Progenitor cell of endocrine pancreas (in vitro differentiated cells): ENCODE measurements at places on chromosomes 1 and 21. TPM values are rescaled to one million over a fixed set of nuclear protein-coding genes. Genes with fewer than 3 reads are reported as not detected.

DNA sequence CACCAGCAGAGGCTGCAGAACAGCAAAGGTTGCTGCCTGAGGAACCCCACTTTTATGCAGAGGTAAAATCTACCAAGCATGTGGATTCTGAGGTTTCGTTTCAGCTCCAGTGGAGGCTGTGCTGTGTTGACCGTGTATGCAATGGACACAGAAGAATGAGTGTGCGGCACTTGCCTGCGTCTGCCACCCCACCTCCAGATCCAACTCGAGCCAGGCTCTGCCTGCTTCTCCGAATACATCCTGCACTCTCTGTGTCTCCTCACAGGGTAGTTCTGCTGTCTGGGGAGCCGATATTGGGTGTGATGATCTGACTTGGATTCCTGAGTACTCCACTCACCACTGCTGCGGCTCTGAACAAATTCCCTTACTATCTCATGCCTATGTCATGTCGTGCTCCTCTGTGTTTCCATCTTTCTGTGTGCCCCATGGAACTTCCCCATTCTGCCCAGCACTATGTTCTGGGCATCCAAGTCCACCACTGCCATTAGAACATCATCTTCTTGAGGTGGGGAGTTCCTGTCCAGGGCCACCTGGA lies 129.8 kb downstream of the SLC45A1 start:
- peak overlapping the region; percentile 65 for H3K27ac ChIP-seq
- H3K4me3 ChIP-seq = no peak overlapping the region
- peaks cover 3% of the 10 kb centered on the region for H3K4me1 ChIP-seq
- H3K27me3 ChIP-seq = no peaks in the 10 kb centered on the region
- DNase-seq = no peak

DNA sequence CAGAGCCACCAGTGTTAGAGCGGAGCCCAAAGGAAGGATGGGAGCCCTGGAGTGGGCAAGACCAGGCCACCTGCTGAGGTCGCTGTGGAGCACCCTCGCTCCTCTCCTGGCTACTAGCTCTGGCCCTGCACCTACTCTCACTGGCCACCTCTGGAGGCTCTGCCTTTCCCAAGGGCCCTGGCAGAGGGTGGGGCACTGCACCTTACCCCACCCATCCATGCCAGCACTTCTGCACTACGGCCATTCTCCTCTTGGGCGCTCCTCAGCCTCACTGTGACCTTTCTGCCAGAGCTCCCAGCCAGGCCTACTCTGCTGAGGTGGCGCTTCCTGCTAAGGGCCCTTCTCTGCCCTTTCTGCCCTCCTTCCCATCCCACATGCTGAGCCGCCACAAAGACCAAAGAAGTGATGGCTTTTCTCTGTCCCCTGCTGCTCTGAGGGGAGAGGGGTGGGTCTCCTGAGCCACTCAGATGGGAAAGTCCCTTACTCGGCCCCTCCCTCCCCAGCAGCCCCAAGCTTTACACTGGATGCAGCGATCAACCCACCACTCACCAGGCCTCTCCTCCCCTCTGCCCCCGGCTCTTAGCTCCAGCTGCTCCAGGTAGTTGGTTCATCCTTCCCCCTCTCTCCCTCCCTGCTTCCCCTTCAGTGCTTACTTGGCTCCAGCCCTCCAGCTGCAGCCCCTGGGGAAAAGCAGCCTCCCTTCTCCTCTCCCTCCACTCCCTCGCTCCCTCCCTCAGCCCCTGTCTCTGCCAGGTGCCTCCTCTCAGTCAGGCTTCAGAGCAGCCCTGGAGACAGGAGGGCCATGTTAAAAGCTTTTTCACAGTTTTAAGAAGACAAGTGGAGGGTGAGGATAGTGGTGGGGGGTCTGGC lies 14.8 kb upstream of the TMEM222 start:
- H3K27ac ChIP-seq = no peak overlapping the region
- no peak overlapping the region for H3K4me3 ChIP-seq
- H3K4me1 ChIP-seq = no peaks in the 10 kb centered on the region
- H3K36me3 ChIP-seq = peaks cover 3% of the 10 kb centered on the region

DNA sequence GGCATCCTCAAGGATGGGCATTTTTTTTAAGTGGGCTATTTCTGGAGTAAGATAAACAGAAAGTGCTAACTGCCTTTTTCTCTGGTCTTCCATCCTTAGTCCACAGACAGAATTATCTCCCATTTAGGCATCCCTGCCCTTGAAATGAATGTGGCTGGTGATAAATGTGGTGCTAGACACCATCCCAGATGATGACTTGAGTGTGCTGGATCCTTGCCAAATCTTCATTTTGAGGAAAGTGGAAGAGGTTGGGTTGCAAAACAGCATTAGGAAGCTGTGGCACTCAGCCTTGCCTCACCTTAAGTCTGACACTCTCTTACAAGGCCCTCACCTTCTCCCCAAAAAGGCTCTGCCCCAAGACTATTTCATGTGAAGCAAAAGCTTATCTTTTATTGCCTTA lies 19.2 kb downstream of the MAB21L3 start:
- H3K4me1 ChIP-seq = peaks cover 18% of the 10 kb centered on the region
- H3K27me3 ChIP-seq = peaks cover 4% of the 10 kb centered on the region
- no peak overlapping the region for H3K27ac ChIP-seq

- H3K4me3 ChIP-seq = no peak overlapping the region
- no peaks in the 10 kb centered on the region for H3K36me3 ChIP-seq
- no peak overlapping the region for H3K27ac ChIP-seq
- H3K27me3 ChIP-seq = peaks cover 18% of the 10 kb centered on the region
Observed at GRCh38 chr21:35862969-35863368, 197.4 kb downstream of the SETD4 start.

DNA sequence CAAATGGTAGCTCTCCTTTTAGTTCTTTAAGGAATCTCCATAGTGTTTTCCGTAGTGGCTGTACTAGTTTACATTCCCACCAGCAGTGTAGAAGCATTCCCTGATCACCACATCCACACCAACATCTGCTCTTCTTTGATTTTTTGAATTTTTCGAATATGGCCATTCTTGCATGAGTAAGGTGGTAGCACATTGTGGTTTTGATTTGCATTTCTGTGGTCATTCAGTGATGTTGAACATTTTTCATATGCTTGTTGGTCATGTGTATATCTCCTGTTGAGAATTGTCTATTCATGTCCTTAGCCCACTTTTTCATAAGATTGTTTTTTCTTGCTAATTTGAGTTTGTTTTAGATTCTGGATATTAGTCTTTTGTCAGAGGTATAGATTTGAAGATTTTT lies 84.6 kb upstream of the B3GALT2 start:
- no peaks in the 10 kb centered on the region for H3K4me1 ChIP-seq
- H3K27ac ChIP-seq = no peak overlapping the region
- H3K4me3 ChIP-seq = no peak overlapping the region
- no peaks in the 10 kb centered on the region for H3K27me3 ChIP-seq

- no peak for DNase-seq
- peaks cover 1% of the 10 kb centered on the region for H3K36me3 ChIP-seq
- peaks cover 8% of the 10 kb centered on the region for H3K4me1 ChIP-seq
- H3K27me3 ChIP-seq = no peaks in the 10 kb centered on the region
- peak overlapping the region; percentile 5 for H3K27ac ChIP-seq
Observed at GRCh38 chr1:19454265-19455146, 30.8 kb downstream of the CAPZB start.

- no peak overlapping the region for H3K4me3 ChIP-seq
- peaks cover 2% of the 10 kb centered on the region for H3K4me1 ChIP-seq
- H3K36me3 ChIP-seq = no peaks in the 10 kb centered on the region
- H3K27ac ChIP-seq = no peak overlapping the region
- no peaks in the 10 kb centered on the region for H3K27me3 ChIP-seq
- DNase-seq = no peak
Observed at GRCh38 chr1:235011064-235011598, 117.5 kb downstream of the TOMM20 start.

DNA sequence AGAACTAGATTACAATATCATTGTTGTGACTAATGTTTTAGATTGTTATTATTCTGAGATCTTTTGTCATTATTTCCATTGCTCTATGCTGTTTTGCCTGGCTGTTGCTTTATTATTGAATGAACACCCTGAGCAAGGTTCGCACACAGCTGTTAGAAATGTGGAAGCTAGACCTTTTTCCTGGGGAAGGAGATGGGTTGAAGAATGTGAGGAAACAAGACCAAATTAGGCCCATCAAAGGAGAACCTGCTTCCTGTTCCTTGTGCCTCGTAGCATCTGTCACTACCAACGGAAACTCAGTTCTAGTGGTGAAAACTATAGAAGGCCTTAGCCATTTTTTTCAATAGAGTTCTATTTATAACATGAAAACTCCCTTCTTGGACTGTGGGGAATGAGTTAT lies 68.7 kb downstream of the RGL1 start:
- DNase-seq = no peak
- H3K4me3 ChIP-seq = no peak overlapping the region
- H3K27ac ChIP-seq = no peak overlapping the region
- no peaks in the 10 kb centered on the region for H3K36me3 ChIP-seq

GRCh38 chr1:40469327-40469726 lies 7.8 kb upstream of the ZFP69 start:
- no peak overlapping the region for H3K4me3 ChIP-seq
- no peak for DNase-seq

- no peaks in the 10 kb centered on the region for H3K36me3 ChIP-seq
- H3K27me3 ChIP-seq = peaks cover 84% of the 10 kb centered on the region
- peaks cover 18% of the 10 kb centered on the region for H3K4me1 ChIP-seq
- DNase-seq = no peak
- H3K4me3 ChIP-seq = no peak overlapping the region
Observed at GRCh38 chr1:44620072-44620471, 54.2 kb downstream of the TMEM53 start.

DNA sequence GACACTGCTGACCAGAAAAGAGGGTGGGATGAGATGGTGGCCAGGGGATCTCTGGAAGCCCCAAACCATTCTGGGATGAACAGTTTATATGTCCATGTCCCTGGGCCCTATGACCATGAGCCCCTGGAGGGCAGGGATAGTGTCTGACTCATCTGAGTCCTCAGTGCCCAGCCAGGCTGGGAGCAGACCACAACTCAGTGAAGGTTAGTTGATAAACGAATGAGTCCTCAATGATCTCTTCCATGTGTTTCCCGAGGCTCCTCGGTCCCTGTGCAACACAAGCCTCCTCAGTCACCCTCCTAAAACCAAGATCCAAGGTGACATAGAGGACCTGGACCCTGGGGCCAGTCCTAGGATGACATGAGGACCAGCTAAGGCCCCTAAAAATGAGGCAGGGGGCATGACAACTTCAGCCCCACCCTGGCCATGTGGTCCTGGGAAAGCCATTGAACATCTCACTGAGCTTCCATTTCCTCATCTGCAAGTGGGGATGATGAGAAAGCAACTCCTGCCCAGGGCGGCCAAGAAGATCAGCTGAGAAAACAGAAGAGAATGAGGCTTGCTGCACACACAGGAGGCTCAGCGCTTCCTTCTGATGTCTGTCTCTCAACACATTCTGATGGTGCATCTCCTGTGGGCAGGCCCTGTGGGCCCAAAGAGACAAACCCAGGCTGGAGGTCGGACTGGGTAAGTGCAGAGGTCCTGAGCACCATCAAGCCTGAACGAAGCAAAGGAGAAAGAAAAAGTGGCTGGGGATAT lies 86.3 kb downstream of the GLIS1 start:
- no peaks in the 10 kb centered on the region for H3K36me3 ChIP-seq
- H3K27ac ChIP-seq = no peak overlapping the region
- peaks cover 29% of the 10 kb centered on the region for H3K27me3 ChIP-seq
- DNase-seq = no peak

GRCh38 chr1:203799157-203799556 lies 3.7 kb downstream of the ZBED6 start:
- no peak overlapping the region for H3K4me3 ChIP-seq
- DNase-seq = no peak
- H3K4me1 ChIP-seq = peaks cover 22% of the 10 kb centered on the region
- no peaks in the 10 kb centered on the region for H3K27me3 ChIP-seq

- H3K27ac ChIP-seq = no peak overlapping the region
- peak overlapping the region; percentile 48 for H3K4me3 ChIP-seq
- no peaks in the 10 kb centered on the region for H3K36me3 ChIP-seq
- no peak for DNase-seq
- H3K4me1 ChIP-seq = peaks cover 2% of the 10 kb centered on the region
Observed at GRCh38 chr1:157978586-157979403, 14.7 kb upstream of the KIRREL1 start.

GRCh38 chr1:171472183-171472647 lies 13.1 kb upstream of the PRRC2C start:
- H3K36me3 ChIP-seq = no peaks in the 10 kb centered on the region
- DNase-seq = no peak
- H3K27ac ChIP-seq = no peak overlapping the region
- H3K4me3 ChIP-seq = no peak overlapping the region
- peaks cover 2% of the 10 kb centered on the region for H3K4me1 ChIP-seq

GRCh38 chr1:64608005-64608650 lies 136.7 kb upstream of the RAVER2 start:
- H3K27me3 ChIP-seq = no peaks in the 10 kb centered on the region
- H3K4me3 ChIP-seq = no peak overlapping the region
- H3K27ac ChIP-seq = no peak overlapping the region
- DNase-seq = no peak
- no peaks in the 10 kb centered on the region for H3K4me1 ChIP-seq

DNA sequence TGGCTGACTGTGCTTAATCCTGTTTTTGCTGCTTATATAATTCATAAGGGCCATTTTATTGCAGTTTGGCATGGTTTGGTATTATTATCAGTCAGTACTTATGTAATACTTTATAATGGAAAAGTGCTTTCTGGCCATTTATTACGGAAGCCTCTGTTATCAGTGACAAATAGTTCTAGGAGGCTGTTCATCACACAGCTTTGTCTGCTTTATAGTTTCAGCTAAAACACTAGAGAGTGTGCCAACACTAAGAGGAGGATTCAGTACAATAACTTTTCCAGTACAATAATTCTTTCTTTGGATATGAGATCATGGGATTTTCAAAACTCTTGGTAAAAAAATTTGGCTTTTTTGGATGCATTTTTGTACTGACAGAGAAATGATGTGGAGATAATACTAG lies 102.9 kb upstream of the PTGFR start:
- peaks cover 8% of the 10 kb centered on the region for H3K4me1 ChIP-seq
- no peak overlapping the region for H3K27ac ChIP-seq
- H3K4me3 ChIP-seq = no peak overlapping the region
- no peak for DNase-seq

- H3K4me1 ChIP-seq = no peaks in the 10 kb centered on the region
- no peak overlapping the region for H3K27ac ChIP-seq
- no peak overlapping the region for H3K4me3 ChIP-seq
- no peak for DNase-seq
- peaks cover 14% of the 10 kb centered on the region for H3K27me3 ChIP-seq
- no peaks in the 10 kb centered on the region for H3K36me3 ChIP-seq
Observed at GRCh38 chr1:240586006-240586405, 25.9 kb downstream of the GREM2 start.

- peaks cover 11% of the 10 kb centered on the region for H3K36me3 ChIP-seq
- H3K4me1 ChIP-seq = peaks cover 31% of the 10 kb centered on the region
- H3K27me3 ChIP-seq = no peaks in the 10 kb centered on the region
- no peak for DNase-seq
Observed at GRCh38 chr1:230114237-230114651, 47.2 kb downstream of the GALNT2 start.

The PEF1 gene
- 39.1 and 42.8 TPM in 2 replicates for total RNA-seq

The DR1 gene
- 35.9 and 36.8 TPM in 2 replicates for total RNA-seq

The ATP6V1G3 gene
- total RNA-seq = not detected in 2 replicates

The ZP4 gene
- not detected in 2 replicates for total RNA-seq

The CYP4Z1 gene
- total RNA-seq = not detected in 2 replicates

The CITED4 gene
- total RNA-seq = 27.8 and 30.8 TPM in 2 replicates

The FOXD2 gene
- total RNA-seq = 0.05 TPM in 1 of 2 replicates, not detected in the other

The PCAT6 gene
- total RNA-seq = 5.6 and 5.7 TPM in 2 replicates

The CADM3 gene
- total RNA-seq = 7.1 and 8.9 TPM in 2 replicates

The DHCR24 gene
- total RNA-seq = 217 and 229 TPM in 2 replicates

The KCNE2 gene
- 0.55 and 0.58 TPM in 2 replicates for total RNA-seq

The ACKR1 gene
- total RNA-seq = 0.57 and 0.67 TPM in 2 replicates

The ARHGAP29 gene
- 12.4 and 15.2 TPM in 2 replicates for total RNA-seq

The VSIG8 gene
- 0.20 TPM in 1 of 2 replicates, not detected in the other for total RNA-seq

The BRDT gene
- total RNA-seq = not detected in 2 replicates

The OR2L2 gene
- total RNA-seq = 0.14 and 0.22 TPM in 2 replicates

The RGL1 gene
- total RNA-seq = 5.9 TPM in 2 replicates
